MV-4-11 (cell line): ENCODE measurements at places on chromosomes 7 and 10.
A peak's percentile ranks its signal among the peaks of the same experiment; 100 is the strongest.

DNA sequence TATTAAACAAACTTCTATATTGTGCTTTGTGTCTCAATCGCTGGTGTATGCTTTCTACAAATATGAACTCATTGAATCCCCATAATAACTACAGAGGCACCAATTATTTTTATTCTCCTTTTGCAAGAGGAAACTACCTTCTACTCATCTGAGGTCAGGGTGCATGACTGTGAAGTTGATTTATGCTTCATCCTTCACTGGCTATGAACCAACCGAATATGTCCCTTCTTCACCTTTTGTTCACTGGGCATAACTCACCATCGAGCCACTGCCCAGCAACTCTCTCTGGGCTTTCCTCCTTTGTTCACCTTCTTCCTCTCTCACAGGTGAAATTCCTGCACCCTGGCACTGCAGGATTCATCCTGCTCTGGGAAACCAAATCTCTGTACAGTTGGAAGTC, 61.3 kb upstream of the PFKP start:
- DNase-seq: no peak

- peak; percentile 45 for DNase-seq
These were observed 4.8 kb downstream of the GPR146 start for GRCh38 chr7:1049006-1049741.

GRCh38 chr7:38694326-38694725, 63.2 kb upstream of the AMPH start:
- peak; percentile 61 for DNase-seq

GRCh38 chr10:75814014-75814413, 382.6 kb downstream of the LRMDA start:
- no peak for DNase-seq

GRCh38 chr10:71135236-71135635, 77.1 kb upstream of the UNC5B start:
- no peak for DNase-seq

GRCh38 chr10:24606021-24606420, 117.7 kb downstream of the ARHGAP21 start:
- DNase-seq: no peak

DNA sequence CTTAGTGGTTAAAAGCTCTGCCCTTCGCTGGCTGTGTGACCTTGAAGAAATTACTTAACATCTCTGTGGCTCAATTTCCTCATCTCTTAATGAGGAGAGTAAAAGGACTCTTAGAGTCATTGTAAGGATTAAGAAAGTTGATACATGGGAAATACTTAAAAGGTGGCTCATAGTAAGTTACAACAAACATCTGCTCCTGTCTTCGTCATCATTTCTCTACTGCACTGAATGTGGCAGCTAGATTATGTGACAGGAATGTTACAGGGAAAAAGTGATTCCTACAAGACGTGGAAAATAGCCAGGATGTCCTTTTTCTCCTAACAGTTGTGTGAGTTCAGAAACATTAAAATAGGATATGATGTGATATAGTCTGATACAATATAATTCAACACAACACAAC, 184.7 kb downstream of the FRMD4A start:
- DNase-seq: no peak

DNA sequence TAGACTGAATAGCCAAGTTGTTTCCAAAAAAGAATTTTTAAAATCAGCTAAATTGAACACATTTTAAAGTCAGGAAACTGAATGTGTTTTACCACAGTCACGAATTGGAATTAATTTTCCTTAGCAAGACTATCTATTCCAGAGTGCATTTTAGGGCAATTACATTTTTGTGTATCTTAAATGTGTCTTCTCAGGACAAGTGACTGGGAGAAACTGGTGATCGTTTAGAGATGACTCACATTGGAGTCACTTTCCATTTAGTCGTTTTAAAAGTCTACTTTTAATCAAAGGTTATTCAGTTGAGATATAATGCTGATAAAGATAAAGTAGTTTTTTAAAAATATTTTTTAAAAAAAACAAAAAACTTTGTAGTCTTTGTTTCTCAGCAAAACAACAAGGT, 191.7 kb upstream of the SLC26A5 start:
- DNase-seq: no peak

DNA sequence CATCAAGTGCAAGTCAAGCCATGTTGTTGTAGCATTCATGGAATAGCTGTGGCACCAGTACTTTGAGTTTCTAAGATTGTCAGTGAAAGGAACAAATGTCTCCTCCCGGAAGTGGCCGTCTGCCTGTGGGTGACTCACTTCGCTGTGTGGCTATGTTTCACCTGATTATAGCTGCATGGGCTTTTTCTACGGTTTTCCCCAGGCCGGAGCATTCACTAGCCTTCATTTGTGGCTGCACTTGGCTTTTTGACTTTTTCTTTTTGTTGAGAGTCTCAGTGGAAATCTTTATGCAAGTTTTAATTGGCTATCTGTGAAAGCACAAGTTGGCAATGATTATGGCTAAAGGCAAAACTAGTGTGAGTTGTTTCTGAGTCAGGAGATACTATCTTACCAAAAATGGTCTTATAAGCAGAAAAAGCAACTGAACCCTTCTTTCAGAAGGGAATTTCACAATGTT, 35.0 kb downstream of the SRI start:
- no peak for DNase-seq

GRCh38 chr10:124676416-124677062, 67.6 kb downstream of the FAM53B start:
- peak; percentile 93 for DNase-seq

- no peak for DNase-seq
These were observed 68.6 kb upstream of the PPP2R2D start for GRCh38 chr10:131832056-131832685.

DNA sequence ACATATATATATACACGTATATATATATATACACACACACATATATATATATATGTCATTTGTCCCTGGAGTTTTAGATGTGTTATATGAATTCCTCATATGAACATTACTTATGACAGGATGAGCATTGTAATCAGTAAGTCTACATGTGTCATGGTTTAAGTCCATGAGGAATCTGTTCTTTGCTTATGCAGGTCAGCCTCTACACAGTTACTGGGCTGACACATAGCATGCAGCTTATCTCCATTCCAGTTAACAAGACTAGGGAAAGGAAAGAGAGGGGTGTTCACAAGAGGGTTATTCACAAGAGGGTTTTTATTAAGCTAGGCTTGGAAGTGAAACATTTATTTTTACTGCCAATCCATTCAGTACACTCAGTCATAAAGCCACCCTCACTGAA, 226.7 kb downstream of the SNX13 start:
- DNase-seq: no peak

- DNase-seq: no peak
These were observed 7.0 kb upstream of the SERPINE1 start for GRCh38 chr7:101119876-101120275.

DNA sequence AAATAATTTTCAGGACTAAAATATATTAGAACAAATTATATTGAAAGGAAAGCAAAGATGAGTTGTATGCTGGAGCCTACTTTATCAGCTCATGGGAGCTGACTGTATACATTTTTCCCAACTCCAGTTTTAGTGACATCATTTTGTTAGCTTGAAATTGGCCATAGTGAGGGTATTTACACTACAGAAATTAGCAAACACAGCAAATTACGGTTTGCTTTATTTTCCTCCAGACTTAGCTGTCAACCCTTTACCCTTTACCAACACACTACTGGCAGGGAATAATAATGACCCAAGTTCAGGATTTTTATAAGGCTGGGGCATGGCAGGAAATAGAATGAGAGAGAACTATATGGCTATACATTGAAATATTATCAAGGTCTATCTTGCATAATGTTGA, 120.3 kb upstream of the PRSS1 start:
- DNase-seq: no peak

- no peak for DNase-seq
These were observed 121.9 kb upstream of the RET start for GRCh38 chr10:42954766-42955492.

DNA sequence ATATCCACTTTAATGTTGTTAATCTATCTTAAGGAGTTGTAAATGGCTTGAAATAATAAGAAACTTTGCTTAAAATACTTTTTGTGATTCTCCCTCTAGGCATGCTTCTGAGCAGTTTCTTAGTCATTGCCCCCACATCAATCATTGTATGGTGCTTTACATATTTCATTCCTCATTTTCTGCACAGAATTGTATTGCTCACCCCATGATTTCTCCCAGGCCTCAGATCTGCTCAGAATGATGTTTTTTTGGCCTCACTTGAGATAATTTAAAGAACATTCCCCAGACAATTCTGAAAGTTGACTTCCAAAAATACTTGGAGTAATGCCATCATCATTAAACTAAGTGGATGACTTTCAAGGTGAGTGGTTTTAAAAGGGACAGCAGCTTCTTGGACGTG, 82.1 kb upstream of the PRPS1L1 start:
- no peak for DNase-seq

DNA sequence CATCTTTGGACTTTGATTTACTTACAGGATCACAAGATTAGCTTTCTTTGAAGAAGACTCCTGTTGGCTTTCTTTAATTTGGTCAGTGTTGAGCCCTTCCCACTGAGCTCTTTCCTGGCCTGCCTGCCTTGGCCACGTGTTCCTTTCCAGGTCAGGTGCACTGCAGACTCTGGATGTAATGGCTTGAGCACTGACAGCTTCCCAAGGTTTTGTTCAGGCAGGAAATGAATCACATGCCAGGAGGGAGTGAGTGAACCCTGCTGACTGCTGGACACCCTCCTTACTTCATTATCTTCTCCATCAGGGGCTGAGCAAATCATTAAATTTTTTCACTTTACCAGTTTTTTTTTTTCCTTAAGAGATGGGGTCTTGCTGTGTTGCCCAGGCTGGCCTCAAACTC, 29.8 kb downstream of the SNX10 start:
- DNase-seq: no peak

DNA sequence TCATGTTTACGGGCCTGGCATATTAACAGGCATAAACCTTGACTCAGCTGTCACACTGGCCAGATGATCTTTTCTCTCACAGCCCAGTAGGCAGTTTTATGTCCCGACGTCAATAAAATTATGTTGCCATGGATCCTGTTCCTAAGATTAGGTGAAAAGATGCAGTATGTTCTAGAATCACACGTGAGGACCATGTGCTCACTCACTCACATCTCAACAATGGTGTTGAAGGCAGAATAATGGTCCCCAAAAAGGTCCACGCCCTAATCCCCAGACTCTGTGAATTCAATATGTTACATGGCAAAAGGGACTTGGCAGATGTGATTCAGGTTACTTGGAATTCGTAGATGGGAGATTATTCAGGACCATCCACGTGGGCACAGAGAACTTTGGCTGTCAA, 3.5 kb downstream of the DOCK1 start:
- no peak for DNase-seq

DNA sequence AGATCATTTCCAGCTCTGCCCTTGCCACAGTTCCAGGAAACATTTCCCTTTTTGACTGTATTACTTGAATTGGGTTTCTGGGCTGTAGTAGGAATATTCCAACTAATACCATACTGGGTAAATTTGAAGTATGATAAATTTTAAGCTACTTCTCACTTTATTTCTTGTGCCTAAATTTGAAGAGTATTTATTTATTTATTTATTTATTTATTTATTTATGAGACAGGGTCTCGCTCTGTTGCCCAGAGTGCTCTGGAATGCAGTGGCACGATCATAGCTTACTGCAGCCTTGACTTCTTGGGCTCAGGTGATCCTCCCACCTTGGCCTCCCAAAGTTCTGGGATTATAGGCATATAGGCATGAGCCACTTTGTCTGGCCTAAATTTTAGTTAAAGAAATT, 105.5 kb downstream of the TPST1 start:
- no peak for DNase-seq

GRCh38 chr10:47094636-47095035, 183.4 kb downstream of the PTPN20 start:
- no peak for DNase-seq

GRCh38 chr10:97540669-97541500, 31.7 kb upstream of the ANKRD2 start:
- DNase-seq: no peak

- DNase-seq: no peak
These were observed 31.1 kb downstream of the KAZALD1 start for GRCh38 chr10:101092881-101093354.

DNA sequence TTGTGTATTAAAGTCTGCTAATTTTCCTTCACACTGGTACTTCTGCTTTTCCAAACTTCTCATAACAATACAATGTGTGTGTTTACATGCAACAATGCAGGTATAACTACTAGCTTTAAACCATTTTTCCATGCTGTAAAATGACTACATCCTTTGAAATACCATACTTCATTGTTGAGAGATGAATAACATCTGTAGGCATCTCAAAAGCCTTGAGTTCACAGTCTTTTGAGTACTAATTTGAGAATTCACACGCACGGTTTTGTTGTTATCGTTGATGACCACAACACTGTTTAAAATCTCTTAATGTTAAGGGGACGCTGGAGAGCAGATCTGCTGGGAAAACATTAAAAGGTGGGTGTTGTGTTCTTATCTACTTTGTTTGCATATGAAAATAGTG, 37.4 kb downstream of the SEMA3A start:
- no peak for DNase-seq

GRCh38 chr7:159128767-159129166, 15.9 kb downstream of the VIPR2 start:
- DNase-seq: no peak

DNA sequence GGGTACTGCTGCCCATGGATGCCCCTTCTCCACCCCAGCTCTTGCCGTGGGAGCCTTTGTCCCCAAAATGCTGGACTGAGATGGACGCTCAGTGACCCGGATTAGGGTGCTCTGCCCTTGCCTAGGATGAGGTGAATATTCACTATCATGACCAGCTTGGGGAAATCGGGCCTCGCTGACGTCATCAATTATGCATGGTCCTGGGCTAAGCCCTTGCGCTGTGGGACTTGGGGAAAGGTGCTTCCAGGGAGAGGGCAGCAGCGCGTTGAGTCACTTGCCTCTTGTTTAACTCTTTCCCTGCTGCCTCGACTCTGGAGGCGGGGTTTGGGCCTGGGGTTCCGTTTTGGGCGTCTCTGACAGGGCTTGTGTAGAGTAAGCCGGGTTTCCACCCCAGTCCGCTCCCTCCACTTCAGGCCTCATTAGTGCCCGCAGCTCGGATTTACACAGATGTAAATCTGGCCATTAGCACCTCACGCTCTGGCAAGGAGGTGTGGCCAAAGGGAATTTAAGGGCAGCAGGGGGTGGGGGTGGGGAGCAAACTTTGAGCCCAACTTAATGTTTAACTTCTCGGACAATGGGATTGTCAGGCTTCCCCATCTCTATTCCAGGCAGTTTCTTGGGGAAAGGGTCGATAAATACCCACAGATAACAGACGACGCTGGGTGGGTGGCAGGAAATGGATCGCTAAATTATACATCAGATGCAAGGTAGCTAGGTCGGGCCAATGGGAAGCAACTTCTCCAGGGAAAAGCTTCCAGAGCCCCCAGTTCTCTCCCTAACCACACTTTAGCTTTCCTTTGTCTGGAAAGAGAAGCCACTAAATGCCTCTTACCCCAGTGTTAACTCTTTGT, 51.3 kb upstream of the TCF7L2 start:
- no peak for DNase-seq

DNA sequence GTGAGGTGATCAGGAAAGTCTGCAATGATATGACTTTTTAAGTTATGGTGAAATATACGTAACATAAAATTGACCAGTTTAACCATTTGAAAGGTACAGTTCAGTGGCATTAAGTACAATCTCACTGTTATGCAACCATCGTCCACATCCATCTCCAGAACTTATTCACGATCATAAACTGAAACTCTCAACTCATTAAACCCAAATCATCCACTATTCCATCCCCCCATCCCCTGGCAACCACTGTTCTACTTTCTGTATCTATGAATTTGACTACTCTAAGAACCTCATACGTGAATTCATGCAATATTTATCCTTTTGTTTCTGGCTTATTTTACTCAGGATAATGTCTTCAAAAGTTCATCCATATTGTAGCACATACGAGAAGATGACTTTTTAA, 48.4 kb downstream of the TFAM start:
- no peak for DNase-seq

- DNase-seq: no peak
These were observed 206.9 kb downstream of the WDR11 start for GRCh38 chr10:121058082-121058481.
